ENCODE measurements at places on chromosomes 16 and 17. TPM values are rescaled to one million over a fixed set of nuclear protein-coding genes. Genes with fewer than 3 reads are reported as not detected.

The BICDL2 gene
- total RNA-seq: not detected

GRCh38 chr17:10727192-10727591 is 2.6 kb downstream of the TMEM220 start:
- H3K27me3 ChIP-seq: no peaks in the 10 kb centered on the region
- no peak overlapping the region for H3K4me3 ChIP-seq
- H3K27ac ChIP-seq: no peak overlapping the region
- H3K4me1 ChIP-seq: no peaks in the 10 kb centered on the region

- peak overlapping the region; percentile 5 for H3K27ac ChIP-seq
- no peaks in the 10 kb centered on the region for H3K27me3 ChIP-seq
- no peak overlapping the region for H3K4me3 ChIP-seq
Measured at GRCh38 chr17:82876602-82877379, 37.0 kb upstream of the ZNF750 start.

GRCh38 chr16:89392881-89393737 is 97.3 kb downstream of the ANKRD11 start:
- no peak overlapping the region for H3K4me3 ChIP-seq
- no peaks in the 10 kb centered on the region for H3K36me3 ChIP-seq
- peak overlapping the region; percentile 34 for H3K27ac ChIP-seq
- no peak for DNase-seq
- peaks cover 9% of the 10 kb centered on the region for H3K4me1 ChIP-seq
- H3K27me3 ChIP-seq: no peaks in the 10 kb centered on the region

DNA sequence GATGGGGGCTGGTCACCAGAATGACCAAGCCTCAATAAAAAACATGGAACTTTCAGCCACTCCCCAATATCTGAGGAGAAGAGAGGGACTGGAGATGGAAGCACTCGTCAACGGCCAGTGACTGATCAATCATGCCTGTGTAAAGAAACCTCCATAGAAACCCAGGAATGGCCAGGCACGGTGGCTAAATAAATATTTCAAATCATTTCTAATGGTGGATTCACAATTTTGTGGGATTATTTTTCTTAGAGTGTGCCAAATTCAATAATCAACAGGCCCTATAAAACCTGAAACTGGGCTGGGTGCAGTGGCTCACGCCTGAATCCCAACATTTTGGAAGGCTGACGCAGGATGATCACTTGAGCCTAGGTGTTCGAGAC is 16.4 kb downstream of the NSMCE1 start:
- H3K4me1 ChIP-seq: peaks cover 9% of the 10 kb centered on the region
- no peaks in the 10 kb centered on the region for H3K27me3 ChIP-seq
- no peak overlapping the region for H3K27ac ChIP-seq
- no peak overlapping the region for H3K4me3 ChIP-seq

Data from fibroblast of lung (primary cell).